Omental fat pad (tissue), 4 donors: ENCODE measurements at places on chromosomes 5 and 9.

- DNase-seq: peak; percentile 31
Observed at GRCh38 chr9:69672596-69673310, 582 bp upstream of the APBA1 start.

- DNase-seq: no peak
Observed at GRCh38 chr9:104960662-104961061, 32.7 kb upstream of the ABCA1 start.

- DNase-seq: no peak
Observed at GRCh38 chr9:85246541-85246940, 495.2 kb downstream of the AGTPBP1 start.

DNA sequence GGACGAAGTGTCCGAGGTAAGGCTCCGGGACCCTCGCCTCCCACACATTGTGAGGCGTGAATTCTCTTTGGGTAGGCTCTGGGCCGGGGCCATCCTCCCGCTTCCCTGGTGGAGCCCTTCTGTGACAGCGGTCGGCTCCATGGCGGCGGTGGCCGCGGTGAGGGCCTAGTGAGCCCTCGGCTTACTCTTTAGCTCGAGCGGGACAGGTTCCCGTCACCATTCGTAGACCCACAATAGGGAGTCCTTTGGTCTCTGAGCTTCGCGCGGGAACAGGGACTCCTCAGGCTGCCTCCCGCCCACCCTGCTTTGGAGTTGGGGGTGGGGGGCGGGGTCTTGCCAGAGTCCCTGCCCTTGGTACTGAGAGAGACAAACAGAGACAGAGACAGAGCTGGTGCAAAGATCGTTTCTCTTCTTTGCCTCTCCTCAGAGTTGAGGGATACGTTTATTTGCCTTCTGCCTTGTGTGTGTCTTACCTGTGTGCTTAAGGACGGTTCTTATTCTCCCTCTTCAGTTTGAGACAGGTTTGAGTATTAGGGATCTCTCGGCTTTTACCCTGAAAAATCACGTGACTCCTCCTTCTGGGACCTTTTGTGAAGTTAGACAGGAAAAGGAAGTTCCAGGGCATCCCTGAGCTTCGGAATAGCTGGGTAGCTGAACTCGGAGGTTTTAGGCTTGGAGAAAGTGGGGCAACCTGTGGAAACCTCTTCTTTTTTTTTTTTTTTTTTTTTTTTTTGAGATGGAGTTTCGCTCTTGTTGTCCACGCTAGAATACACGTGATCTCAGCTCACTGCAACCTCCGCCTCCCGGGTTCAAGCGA lies 833 bp downstream of the ANKHD1 start:
- no peak for DNase-seq

DNA sequence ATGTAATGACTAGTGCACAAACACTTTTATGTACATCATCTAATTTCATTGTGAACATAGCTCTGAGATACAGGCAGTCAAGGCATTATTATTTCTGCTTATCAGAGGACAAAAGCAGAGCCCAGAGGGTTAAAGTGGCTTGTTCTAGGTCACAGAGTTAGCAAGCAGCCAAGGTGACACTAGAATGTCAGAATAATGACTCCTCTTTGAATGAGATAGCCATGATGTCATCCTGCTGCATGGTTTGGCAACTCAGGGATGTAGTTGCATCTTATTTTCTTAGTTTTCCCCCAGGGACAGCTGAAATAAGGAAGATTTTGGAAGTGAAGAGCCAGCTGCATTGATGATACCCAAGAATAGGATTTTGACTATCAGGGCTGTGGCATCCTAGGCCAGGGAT lies 54.4 kb downstream of the KCNV2 start:
- no peak for DNase-seq

DNA sequence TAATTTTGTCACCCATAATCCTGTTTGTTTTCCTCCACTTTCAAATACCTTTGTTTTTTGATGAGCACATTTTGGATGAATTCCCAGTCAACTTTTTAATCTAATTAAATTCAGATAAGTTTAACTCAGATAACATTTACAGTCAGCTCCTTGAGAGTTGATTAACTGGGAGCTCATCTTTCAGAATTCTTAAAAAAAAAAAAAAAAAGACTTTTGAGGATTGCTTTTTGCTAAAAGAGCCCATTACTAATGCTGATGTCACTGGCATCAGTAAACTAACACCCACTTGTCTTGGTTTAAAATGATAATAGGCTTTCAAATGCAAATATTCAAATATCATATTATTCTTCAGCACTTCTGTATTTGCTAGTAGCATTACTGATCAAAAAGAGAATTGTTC lies 47.1 kb upstream of the NFIB start:
- no peak for DNase-seq

DNA sequence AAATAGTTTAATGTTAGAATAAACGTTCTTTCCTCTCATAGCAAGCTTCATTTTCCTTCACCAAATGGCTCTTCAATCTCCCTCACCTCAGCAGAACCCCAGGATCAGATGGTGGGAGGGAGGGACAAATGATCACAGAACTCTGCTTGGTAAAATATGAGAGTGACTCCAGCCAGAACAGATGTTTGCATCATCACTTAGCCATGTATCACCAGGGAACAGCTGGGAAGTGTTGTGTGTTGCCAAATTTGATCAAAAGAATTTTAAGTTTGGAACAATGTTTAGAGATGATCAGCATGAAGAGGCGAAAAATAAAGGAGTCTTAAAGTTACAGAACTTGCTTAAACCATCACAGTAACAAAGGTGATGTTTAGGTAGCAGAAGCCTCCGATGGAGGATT lies 115.7 kb downstream of the FRMD3 start:
- DNase-seq: no peak

DNA sequence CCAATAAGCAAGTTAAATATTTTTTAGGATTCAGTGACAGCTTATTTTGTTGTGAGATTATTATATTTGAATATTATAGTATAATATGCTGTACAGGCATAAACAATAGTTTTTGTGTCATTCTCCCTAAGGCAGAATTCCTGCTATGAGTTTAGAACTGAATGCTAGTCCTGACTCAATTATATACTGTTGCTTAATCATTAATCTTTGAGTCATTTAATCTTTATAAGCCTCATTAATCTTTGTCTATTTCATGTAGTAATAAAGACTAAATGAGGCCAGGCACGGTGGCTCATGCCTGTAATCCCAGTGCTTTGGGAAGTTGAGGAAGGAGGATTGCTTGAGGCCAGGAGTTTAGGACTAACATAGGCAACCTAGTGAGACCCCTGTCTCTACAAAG lies 3.6 kb upstream of the DCP2 start:
- DNase-seq: no peak

DNA sequence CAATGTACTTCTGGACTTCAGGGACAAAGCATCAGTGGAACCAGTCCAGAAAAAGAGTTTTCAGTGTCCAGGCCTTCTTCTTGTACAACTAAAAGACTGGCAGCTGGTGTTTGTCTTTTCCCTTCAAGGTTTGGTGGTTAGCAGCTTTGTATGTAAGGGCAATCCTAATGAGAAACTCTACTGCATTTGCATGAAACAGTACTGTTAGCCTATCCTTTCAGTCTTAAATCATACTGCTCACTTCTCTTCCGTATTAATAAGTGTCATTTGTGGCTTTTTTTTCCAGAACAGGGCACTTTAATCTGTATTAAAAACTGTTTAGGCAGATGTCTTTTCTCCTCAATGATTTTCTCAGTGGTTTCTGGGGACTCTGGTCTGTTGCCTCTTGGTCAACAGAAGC lies 48.9 kb downstream of the FAM174A start:
- DNase-seq: no peak

DNA sequence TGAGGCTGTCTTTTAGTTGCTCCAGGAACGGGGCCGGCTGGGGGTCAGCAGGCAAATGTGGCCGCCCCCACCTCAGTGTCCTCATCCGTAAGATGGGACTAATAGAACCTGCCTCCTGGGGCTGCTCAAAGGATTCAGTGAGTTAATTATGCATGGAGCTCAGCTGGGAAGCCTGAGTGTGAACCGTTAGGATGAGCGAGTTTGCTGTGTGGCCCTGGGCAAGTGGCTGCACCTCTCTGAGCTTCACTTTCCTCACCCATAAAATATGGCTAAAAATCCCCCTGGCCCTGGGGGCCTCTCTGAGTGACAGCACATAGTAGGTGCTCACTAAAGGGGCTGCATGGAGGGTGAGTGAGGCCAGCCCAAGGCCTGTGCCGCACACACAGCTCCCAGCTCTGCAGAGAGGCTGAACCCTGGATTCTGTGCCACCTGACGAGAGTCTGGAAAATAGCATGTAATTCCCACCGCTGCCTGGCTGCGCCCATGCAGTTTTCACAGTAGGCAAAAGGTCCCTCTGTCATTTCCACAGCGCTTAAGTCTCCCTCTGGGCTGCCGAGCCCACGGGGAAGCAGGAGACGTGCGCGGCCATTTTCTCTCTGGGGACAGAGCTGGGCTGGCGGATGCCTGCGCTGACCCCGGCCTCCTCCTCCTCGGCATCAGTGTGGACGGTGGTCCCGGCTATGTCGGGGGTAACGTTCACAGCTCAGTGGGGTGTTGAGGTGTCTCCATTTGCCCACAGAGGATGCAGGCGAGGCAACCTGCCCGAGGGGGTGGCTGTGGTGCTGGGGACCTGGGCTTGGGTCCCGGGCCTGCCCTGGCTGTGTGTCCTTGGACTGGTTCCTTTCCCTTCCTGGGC lies 18.2 kb downstream of the ASS1 start:
- DNase-seq: no peak

DNA sequence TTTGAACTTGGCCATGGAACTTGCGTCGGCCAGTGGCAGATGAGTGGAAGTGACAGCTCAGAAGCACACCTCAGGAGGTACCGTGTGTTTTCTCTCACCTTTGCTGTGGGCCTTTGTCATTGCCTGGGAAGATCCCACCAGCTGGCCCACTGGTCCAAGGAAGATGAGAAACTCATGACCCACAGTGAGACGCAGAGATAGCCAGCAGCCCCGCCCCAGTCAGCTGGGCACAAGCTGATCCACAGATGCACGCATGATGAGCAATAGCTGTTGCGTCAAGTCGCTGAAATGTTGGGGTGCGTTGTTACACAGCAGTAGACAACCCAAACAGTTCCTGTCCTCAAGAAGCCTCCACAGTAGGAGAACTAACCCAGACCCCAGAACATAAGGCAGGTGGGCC lies 30.8 kb upstream of the UNC5A start:
- no peak for DNase-seq

DNA sequence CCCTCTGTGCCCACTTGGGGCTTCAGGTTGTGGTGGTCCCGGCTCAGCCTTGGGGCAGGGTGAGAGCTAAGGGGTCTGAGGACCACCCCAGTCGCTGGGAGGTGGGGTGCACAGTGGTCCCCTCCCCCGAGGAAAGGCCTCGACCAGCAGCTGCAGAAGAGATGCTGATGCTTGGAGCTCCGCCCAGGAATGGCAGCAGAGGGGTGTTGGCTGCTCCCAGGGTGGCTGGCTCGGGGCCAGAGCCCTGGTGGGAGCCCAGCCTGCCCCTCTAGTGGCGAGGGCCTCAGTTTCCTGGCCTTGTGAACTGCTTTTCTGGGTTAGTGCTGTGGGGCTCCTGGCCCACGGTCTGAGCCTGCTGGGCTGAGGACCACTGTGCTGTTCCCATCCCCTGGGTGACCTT lies 1.2 kb downstream of the DIPK1B start:
- no peak for DNase-seq

GRCh38 chr5:169139480-169140050 lies 161.4 kb downstream of the SLIT3 start:
- DNase-seq: no peak

GRCh38 chr5:10652151-10652550 lies 88.3 kb downstream of the ANKRD33B start:
- DNase-seq: no peak

DNA sequence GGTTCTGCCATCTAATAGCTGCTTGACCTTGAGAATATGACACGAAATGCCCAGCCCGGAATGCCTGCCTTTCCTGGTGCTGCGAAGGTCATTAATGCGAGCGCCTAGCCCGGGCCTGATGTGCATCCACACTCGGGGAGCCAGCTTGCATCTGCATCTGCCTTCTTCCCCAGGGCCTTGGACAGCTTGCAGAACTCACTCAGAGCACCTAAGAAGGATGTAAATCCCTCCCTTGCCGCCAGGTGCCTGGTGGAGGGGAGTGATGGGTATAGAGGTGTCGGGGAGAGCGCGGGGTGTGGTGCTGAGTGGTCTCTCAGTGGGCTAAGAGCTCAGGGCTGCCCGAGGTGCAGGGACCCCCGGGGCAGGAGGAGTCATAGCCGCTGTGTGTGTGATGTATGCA lies 127.2 kb downstream of the MRPL36 start:
- DNase-seq: no peak

- DNase-seq: no peak
Observed at GRCh38 chr5:139652788-139653241, 4.7 kb downstream of the CXXC5 start.

DNA sequence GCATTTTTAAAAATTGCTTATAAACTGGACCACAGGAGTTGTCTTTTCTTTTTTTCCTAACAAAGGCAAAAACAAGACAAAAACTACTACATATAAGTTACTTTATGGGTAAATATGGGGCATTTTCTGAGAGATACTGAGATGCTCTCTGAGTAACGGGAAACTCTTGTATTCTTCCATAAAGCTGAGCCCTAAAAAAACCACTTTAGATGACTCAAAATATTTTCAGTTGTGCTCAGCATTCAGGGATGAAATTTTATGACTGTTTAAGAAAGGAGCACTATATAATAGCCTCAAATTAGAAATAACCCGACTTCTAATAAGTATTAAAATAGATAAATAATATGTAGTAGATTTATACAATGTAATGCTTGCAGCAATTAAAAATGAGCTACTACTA lies 644.5 kb downstream of the KCTD16 start:
- DNase-seq: no peak
